ENCODE measurements at places on chromosomes 7 and 10. TPM values are rescaled to one million over a fixed set of nuclear protein-coding genes. Genes with fewer than 3 reads are reported as not detected.

Gene SORBS1
- total RNA-seq = 7.0 TPM

GRCh38 chr7:5584096-5584495, 160.5 kb upstream of the TNRC18 start:
- no peak for DNase-seq

- no peak for DNase-seq
These were observed 95.4 kb downstream of the HGF start for GRCh38 chr7:81674431-81674830.

GRCh38 chr7:140304191-140304799, 94.0 kb downstream of the SLC37A3 start:
- DNase-seq = no peak

GRCh38 chr10:45154502-45154901, 153.8 kb downstream of the ZNF22 start:
- no peak for DNase-seq
